ENCODE measurements at places on chromosomes 7 and 10.

- DNase-seq: peak; percentile 32
Measured at GRCh38 chr7:132742189-132742612, 165.9 kb upstream of the PLXNA4 start.

DNA sequence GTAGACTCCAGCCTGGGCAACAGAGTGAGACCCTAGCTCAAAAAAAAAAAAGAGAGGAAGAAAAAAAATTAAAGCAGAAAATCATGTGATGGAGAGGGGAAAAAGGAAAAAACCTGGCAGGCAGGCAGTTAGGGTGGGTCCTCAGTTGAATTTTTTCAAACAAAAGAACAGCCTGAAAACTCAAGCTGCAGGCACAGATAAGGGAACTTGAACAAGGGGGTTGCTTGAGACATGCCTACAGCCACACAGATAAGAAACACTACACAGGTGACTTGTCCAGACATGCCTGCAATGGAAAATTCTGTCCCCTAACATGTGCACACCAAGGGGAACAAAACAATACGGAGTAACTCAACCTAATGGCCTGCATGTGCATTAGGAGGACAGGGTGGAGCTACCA lies 19.2 kb downstream of the VIM start:
- DNase-seq: no peak

DNA sequence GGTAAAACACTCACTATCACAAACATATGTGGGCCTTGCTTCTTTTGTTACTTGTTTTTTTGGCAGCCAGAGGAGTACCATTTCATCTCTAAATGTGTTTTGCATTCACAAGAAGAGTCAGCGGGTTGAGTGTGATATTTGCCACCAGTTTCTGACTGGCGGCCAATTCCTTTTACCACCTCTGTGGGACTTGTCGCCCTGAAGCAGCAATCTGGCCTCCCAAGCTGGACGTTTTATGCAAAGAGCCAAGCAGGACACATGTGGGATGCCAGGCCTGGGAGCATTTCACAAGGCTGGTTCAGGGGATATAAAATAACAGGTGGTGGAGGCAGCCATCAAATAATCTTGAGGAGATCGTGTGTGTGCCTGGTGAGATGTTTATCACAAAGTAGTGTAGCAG lies 61.8 kb upstream of the TRIL start:
- DNase-seq: peak; percentile 48

DNA sequence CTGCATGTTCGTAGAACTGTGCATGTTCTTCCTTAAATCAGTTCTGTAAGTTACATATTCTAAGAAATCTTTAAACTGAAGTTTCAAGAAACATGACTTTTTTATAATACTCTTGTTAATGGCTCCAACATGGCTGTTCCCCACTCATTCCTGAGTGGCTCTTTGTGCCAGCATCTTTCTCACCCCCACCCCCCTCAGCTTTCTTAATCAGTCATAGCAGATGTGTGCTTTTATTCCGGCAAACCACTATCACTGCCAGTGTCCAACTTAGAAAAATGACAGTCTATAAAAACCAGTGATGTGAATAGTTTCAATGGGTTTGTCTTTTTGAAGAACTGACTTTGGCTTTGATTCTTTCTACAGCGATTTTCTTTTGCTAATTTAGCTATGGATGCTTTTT lies 37.6 kb downstream of the PITRM1 start:
- no peak for DNase-seq

DNA sequence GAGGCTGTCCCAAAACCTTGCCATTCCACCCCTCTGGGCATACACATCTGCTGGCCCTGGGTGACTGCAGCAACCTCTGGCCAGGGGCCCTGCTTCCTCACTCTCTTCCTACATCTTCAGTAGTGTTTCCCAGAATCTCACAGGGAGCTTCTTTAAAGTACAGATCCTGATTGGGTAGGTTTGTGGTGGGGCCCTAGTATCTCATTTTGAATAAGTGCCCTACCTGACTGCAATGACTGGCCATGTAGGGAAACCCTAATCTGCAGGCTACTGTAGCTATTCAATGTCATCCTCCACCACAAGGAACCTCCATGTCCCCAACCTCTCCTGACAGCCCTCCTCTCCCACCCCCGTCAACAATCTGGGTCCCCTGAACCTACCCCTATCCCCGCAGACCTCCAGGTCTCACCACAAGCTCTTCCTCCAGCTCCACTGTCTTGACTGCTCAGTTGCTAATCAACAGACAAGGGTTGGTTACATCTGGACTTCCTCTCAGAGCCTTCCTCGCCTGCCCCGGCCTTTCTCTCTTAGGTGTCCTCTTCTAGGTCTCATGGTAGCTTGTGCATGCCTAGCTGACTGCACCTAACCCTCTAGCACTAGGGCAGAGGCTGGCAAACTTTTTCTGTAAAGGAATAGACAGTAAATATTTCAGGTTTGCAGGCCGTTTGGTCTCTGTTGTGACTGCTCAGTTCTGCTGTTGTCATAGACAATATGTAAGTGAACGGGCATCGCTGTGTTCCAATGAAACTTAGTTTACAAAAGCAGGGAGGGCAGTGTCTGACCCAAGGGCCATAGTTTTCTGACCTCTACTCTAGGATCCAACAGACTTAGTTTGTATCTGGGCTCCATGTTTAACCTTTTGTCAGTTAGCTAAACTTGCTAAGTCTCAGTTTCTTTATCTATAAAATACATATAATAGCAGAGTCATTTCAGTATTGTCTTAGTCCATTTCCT lies 121.1 kb downstream of the AOAH start:
- DNase-seq: no peak

GRCh38 chr7:55271661-55272060 lies 93.5 kb upstream of the LANCL2 start:
- no peak for DNase-seq

GRCh38 chr7:117164620-117165019 lies 158.2 kb downstream of the WNT2 start:
- no peak for DNase-seq

All from femur (tissue), 1 donor.